ENCODE measurements at places on chromosomes 12 and 14. TPM values are rescaled to one million over a fixed set of nuclear protein-coding genes. Genes with fewer than 3 reads are reported as not detected.

RIC8B gene
- 24.0 TPM for total RNA-seq

ZDHHC22 gene
- 29.3 TPM for total RNA-seq

DNA sequence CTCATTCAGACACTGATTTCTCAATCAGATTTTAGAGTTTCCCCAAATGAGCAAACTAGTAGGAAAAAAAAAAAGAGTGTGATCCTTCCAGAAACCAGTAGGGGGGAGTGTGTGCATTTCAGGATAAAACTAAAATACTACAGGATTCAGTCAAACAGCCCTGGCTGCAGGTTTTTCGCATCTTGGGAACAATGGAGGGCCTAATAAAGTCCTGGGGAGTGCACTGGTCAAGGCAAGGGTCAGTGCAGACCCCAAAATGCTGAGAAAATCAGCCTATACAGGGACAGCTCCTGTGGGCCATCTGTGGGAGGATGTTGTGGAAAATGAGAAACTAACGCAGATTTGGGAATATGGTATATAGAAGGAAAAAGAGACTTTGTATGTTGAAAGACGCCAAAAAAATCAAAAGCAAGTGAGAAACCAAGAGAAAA, 22.2 kb upstream of the ABCD4 start:
- peak; percentile 90 for DNase-seq

- DNase-seq, result no peak
Measured at GRCh38 chr14:54570631-54571415, 3.9 kb downstream of the SAMD4A start.

DNA sequence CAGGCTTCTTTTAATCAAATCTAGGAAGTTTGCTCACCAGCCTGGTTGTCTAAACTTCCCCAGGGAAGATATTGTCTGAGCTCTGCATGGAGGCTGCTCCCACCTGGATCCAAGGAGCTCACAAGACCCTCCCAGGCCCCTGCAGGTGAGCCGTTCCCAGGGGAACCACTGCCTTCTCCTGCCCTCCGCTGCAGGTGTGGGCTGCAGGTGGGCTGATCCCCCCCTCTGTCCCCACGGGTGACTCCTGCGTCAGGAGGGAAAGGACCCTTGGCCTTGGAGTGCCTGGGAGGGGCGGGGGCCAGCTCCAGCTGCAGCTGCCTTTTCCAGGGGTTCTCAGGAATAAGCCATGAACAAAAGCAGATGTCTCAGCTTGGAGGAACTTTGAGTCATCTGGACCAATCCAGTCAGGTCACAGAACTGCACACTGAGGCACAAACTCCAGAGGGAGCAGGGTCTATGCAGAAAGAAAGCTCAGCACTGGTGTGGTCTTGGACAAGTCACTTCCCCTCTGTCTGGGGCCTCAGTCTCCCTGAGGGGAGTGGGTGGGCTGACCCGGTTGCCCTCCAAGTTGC, 246.6 kb upstream of the RTL1 start:
- no peak for DNase-seq

GRCh38 chr12:109706747-109707469, 6.7 kb upstream of the FAM222A start:
- no peak for DNase-seq
